Fibroblast of villous mesenchyme (primary cell): ENCODE measurements at places on chromosomes 3 and 15.

- no peak for DNase-seq
Observed at GRCh38 chr3:76753599-76753998, 286.3 kb upstream of the ROBO2 start.

GRCh38 chr15:96037584-96037983 is 292.9 kb upstream of the NR2F2 start:
- DNase-seq, result peak; percentile 83

DNA sequence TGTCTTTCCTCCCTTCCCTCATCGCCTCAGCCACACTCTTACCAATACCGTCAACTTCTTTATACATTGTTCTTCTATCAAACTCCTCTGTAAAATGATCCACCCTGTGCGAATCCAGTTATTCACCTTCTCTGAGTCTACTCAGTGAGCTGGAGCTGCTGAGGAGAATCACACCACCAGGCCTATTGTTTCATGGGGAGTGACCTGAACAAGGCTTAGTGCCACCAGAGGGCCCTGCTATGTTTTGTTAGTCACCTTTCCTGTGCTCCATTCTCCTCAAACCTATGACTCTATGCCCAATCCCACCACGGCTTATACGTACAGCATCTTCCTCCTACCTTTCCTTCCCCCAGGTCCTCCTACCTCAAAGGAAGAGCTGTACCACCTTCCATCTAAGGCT is 50.4 kb upstream of the MED12L start:
- no peak for DNase-seq

GRCh38 chr3:46672349-46672695 is 21.2 kb downstream of the ALS2CL start:
- no peak for DNase-seq

GRCh38 chr3:100032243-100032642 is 82.1 kb downstream of the FILIP1L start:
- peak; percentile 87 for DNase-seq

GRCh38 chr3:16917256-16917935 is 32.6 kb downstream of the PLCL2 start:
- DNase-seq, result no peak

DNA sequence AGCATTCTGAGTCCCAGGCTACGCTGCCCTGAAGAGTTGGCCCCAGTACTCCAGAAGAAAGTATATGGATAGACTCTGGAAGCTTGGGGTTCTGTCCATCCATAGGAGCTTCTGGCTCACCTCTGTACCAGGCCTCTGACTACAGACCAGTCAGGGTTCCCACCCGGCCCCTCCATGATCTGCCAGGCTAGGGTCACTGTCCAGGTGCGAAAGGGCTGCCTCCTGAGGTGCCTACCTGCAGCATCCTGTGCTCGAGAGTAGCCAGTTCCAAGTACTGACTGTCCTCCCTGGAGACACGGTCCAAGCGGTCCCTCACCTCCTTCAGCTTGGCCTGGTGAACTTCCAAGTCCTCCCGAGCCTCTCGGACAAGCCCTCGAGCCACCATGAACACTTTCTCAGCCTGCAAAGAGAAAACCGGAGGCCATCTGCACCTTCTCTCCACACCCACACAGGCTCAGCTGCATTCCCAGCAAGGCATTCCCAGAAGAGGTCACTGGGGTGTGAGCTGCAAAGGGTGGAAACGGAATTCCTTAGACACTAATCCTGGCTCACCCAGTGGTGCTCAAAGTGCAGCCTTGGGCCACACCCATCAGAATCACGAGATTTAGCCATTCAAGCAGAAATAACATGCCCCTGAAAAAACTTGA is 3.7 kb upstream of the PLXNB1 start:
- DNase-seq, result peak; percentile 75

- peak; percentile 20 for DNase-seq
Observed at GRCh38 chr3:13581485-13582365, 32.8 kb downstream of the FBLN2 start.

- DNase-seq, result no peak
Observed at GRCh38 chr3:154214306-154214705, 93.1 kb downstream of the ARHGEF26 start.

GRCh38 chr15:90286678-90287077 is 21.2 kb downstream of the NGRN start:
- peak; percentile 43 for DNase-seq

GRCh38 chr3:111712294-111713167 is 117.4 kb upstream of the ZBED2 start:
- DNase-seq, result no peak

DNA sequence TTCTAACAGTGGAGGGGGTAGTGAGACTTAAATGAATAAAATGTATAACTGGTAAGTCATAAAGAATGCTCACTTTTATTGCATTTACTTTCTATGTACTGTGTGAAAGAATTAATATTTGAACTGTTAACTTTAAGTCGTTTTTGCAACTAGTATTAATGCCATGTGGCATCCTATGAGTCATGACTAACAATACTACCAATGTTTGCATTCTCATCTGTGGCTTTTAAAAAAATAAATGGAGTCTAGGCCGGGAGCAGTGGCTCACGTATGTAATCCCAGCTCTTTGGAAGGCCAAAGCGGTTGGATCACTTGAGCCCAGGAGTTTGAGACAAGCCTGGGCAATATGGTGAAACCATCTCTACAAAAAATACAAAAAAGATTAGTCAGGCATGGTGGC is 5.2 kb downstream of the C3orf49 start:
- peak; percentile 29 for DNase-seq

- peak; percentile 44 for DNase-seq
Observed at GRCh38 chr15:44038755-44039191, 156.3 kb downstream of the FRMD5 start.

- no peak for DNase-seq
Observed at GRCh38 chr3:80914854-80915253, 846.6 kb downstream of the GBE1 start.

DNA sequence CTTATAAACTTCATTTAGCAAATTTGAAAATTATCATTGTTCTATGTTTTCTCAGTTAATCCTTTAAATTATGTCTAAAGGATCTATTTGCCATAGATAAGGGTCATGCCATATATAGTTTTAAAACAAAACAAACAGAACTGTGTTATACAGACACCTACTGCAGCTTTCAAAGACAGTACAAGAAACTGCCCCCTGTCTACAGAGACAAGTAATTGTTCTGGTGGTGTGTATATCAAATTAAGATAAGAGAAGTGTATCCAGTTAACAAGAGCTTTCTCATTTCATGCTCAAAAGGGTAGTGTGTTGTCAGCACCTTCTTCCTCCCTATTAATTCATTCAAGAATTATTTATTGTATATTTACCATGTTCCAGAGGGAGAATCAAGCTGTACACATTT is 201.2 kb downstream of the FMN1 start:
- DNase-seq, result no peak

- DNase-seq, result peak; percentile 84
Observed at GRCh38 chr15:71687902-71688508, 122.3 kb upstream of the NR2E3 start.

- DNase-seq, result peak; percentile 21
Observed at GRCh38 chr3:160052385-160053047, 63.9 kb downstream of the IL12A start.

GRCh38 chr3:108603691-108604090 is 14.2 kb downstream of the DZIP3 start:
- DNase-seq, result no peak

DNA sequence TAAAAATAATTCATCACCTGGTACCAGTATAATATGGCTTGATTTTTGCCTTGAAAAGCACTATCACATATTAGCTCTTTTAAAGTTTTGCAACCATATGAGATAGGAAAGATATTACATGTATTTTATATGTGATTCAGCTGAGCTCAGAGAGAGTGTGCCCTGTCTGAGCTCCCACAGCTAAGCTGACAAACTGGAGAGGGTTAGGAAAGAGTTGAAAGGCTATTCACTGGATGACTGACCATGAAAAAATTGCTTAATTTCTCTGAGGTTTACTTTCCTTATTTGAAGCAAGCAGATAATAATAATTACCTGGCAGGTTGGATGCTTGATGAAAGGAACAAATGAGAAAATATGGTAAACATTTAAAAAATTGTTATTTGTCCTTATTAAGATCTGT is 97.4 kb upstream of the CCDC80 start:
- peak; percentile 37 for DNase-seq

DNA sequence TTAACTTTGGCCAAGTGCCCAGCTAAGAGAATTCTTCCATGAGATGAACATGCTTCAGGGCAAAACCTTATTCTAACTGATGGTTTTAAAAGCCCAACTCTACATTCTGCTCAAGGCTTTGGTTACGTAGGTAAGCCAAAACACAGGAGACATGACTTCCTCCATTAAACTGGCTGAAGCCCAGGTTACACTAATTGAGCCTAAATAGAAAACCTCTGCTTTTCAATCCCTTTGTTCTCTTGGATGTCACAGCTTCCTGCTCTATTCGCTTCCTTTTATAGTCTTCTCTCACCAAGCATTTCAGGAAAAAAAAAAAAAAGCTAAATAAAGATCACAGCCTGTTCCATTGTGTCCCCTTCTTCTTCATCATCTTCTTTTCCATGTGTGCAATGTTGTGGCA is 420.4 kb downstream of the TIGIT start:
- DNase-seq, result no peak

GRCh38 chr15:80946576-80946975 is 43.0 kb downstream of the MESD start:
- DNase-seq, result no peak

DNA sequence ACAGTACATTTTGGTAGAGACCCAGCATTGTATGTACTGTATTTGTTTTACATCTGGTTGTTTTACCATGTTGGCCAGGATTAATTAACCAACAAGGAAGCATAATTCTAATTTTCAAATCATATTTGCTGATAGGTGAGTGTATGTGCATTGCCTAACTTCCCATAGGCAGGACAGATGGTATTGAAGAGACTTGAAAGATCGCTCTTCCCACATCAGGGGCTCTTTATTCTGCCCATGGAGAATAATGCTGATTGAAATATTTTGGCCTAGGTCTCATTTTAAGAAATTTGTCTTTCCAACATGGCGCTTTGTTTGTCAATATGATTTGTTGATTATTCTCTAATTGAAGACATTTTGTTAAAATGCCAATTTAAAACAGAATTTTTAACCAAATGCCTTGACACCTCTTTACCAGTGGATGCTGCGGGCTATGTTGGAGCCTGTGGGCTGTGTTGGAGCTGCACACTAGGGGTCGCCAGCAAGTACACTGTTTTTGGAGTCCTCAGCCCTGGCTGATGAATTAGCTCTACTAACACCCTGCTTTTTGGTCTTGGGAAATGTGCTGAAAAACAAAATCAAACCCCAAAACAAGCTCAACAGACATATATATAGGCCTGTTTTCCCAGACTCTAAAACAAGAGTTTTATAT is 5.3 kb downstream of the P2RY12 start:
- no peak for DNase-seq

DNA sequence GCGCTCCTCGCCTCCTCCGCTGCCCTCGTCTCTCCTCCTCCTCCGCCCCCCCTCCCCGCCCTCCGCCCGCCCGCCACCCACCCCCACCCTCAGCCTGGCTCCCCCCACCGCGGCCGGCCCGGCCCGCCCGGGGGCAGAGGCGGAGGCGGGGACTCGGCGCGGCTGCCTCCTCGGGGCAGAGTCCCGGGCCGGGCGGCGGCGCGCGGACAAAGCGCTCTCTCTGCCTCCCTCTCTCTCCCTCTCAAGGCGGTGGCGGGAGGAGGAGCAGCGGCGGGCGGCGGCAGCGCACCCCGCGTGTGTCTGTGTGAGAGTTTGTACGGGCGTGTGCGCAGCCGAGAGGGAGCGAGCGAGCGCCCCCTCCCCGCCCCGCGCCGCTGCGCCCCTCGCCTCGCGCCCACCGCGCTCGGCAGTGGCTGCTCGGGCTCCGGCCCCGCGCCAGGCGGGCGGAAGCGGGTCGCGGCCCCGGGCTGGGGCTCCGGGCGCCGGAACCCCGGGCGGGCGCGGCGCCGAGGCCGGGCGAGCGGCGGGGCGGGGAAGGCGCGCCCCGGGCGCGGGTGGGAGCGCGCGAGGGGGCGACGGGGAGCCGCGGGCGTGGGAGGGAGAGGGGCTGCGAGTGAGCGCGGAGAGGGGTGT is at the start of gene IGF2BP2:
Gene IGF2BP2, minus strand, starts transcription at position 37 of the 633 bp plus-strand sequence. CDS start 82 bp downstream, outside the sequence.
- peak; percentile 87 for DNase-seq

DNA sequence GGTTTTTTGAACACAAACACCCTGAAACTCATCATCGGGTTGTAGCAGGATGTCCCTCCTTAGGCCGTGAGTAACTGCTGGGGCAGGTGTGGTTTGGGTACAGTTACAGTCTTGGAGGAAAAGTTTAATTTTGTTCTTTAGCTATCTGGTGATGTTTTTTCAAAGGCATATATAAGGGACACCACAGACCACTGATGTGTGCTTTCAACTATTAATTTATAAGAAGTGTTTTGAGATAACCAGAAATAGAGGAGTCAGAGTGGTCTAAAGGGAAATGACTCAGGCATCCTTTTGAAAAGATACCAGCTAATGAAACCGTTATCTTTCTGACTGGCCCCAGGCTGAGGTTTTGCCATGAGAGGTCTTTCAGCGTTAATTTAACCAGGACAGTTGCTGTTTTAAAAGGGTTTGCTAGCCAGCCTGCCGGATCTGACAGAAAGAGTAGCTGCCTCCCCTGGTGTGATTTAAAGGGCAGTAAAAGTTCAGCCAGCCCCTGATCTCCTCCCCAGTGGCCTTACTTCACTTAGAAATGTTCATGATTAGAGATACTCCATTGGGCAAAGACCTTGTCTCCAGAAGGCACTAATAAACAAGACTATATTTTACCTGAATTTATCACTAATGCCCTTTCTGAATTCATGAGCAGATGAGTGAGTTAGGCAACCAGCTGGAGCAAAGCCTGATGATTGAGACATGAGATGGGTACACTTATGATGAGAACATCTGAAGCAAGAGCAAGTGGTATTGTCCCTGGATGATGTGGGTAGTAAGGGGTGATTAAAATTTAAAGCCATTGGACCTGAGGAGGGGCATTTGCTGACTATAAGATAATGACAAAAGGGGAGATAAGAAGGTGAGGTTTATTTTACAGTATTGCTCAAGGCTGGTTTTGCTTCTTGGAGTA is 482.5 kb upstream of the TBL1XR1 start:
- peak; percentile 74 for DNase-seq

DNA sequence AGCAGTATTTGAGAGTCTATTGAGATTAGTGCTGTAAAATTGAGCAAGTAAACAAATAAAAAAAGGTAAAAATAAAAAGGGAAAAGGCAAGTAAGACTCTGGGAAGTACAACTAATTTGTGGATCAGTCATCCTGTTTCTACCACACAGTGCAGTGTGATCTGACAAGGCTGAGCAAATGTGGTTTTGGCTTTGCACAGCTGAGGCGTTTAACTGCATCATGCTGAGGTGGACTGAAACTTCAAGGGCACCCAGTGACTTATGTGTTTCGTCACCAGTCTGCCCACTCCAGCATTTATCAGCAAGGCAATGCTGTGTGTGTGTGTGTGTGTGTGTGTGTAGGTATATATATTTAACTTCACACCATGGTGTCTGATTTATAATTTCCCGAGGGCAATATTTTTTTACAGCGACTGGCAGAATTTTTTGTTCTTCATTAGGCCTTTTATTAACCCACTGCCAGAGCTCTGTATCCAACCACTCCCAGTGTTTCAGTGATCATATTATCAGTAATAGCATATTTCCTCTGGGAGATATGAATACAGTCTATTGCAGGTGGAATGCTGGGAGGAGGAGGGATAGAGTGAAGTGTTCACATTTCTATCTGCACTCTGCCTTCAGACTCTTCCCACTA is 131.5 kb upstream of the SATB1 start:
- no peak for DNase-seq
